Left ventricle myocardium superior (tissue), 1 donor: ENCODE measurements at places on chromosomes 6 and 20.
A peak's percentile ranks its signal among the peaks of the same experiment; 100 is the strongest.

GRCh38 chr20:24577271-24577909 is 108.0 kb downstream of the SYNDIG1 start:
- DNase-seq, result no peak

GRCh38 chr20:42093041-42093440 is 474.9 kb upstream of the CHD6 start:
- DNase-seq, result no peak

DNA sequence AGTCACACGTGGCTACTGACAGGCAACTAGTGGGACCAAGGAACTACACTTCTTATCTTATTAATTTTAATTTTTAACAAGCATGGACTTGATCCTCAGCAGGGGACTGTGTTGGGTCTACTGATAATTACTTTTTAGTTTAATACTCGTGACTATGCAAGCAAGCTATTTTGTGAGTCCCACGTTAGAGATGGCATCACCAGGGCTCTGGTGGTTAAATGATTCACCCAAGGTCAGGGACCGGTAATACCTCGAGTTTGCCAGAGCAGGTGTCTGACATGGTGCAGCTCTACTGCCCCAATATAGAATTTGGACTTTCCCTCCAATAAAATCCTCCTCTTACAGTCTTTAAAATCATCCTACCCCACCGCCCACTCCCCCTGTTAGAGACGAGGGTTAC is 98.6 kb upstream of the RIN2 start:
- DNase-seq, result no peak

DNA sequence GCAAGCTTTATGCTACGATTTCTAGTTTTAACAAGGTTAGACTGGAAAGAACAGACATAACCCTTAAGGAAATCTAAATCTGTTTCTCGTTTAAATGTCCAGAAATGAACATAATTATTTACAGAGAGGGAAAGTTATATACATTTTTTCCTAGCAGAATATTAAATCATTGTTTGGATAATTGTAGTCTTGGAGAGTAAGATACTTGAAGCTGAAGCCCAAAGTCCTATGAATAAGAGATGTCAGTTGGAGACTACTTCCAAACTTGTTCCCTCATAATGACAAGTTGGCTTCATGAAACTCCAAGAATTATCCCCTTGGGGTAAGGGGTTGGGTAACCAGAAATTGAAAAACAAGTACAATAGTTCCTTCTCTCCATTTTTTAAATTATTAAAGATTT is 911.1 kb upstream of the MAN1A1 start:
- DNase-seq, result no peak

GRCh38 chr6:10412461-10413261 is 2.2 kb downstream of the TFAP2A start:
- DNase-seq, result no peak

- DNase-seq, result no peak
Measured at GRCh38 chr20:17909869-17910321, 58.7 kb downstream of the SNX5 start.

DNA sequence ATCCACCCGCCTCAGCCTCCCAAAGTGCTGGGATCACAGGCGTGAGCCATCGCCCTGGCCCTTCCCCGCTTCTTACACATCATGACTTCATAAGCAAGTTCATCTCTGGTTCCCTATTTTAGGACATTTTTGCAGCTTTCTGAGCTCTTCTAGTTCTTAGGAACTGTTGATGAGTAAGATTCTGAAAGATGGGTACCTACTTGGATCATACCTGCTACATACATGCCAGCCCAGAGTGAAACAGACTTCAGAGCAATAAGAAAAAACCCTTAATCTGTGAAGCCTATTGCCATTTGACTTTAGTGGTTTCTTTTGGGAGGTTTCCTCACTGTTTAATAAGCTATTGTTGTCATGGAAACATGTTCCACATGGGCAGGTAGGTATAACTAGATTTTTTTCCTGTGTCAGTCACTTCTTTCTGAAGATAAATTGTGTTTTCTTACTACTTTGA is 27.9 kb upstream of the TMEM217 start:
- no peak for DNase-seq

DNA sequence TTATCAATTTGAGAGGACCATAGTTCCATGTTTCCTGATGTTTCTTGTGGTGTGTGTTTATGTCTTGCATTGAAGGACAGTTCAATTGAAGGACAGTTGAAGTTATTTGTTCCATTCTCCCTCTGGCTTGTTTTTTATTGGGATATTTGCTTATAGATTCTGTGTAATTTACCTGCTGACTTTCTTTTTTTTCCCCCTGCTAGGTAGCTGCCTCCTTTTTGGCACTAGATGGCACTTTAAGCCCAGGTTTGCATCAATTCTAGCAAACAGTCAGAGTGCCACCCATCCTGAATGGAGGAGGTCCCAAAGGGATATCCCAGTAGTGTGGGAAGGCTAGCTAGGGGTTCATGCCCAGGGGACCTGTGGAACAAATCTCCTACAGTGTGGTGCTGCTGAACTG is 78.1 kb downstream of the CFAP61 start:
- no peak for DNase-seq

DNA sequence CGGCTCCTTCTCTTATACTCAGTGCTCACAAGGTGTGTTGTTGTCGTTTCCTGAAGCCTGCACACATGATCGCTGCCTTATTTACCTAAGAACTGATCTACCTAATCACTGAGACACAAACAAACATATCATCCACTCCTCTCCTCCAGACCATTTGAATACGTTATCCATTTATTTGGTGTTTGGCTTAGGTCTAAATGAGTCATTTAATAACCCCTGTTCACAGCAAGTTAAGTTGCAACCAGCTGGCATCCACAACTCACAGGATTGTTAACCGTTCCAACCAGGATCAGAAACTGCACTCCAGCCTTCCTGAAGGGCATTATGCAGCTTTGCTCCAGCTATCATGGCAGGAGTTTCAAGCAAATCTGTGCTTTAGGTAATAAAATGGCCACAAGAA is 511.1 kb upstream of the MAP3K7 start:
- no peak for DNase-seq

DNA sequence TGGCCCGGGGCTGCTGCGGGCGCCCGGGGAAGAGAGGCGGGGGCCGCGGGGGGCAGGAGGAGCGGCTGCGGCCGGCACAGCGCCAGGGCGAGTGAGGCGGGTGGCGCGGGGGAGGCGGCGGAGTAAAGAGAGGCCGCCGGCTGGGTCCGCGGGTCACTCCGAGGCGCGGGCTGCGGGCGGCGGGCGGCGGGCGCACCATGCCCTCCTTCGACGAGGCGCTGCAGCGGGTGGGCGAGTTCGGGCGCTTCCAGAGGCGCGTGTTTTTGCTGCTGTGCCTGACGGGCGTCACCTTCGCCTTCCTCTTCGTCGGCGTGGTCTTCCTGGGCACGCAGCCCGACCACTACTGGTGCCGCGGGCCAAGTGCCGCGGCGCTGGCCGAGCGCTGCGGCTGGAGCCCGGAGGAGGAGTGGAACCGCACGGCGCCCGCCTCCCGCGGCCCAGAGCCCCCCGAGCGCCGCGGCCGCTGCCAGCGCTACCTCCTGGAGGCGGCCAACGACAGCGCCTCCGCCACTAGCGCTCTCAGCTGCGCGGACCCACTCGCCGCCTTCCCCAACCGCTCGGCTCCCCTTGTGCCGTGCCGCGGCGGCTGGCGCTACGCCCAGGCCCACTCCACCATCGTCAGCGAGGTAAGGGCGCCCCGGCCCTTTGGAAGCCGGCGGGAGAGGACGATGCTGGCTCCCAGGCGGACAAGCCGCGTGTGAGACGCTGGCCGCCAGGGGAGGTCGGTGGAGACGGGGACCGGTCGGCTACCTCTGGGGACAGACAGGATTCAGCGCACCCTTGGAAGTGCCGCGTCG is at the start of gene SLC22A3:
TSS of gene SLC22A3 (plus strand) at position 156 of the 797 bp plus-strand sequence. CDS start at position 198, 42 bp downstream.
- peak; percentile 70 for DNase-seq

DNA sequence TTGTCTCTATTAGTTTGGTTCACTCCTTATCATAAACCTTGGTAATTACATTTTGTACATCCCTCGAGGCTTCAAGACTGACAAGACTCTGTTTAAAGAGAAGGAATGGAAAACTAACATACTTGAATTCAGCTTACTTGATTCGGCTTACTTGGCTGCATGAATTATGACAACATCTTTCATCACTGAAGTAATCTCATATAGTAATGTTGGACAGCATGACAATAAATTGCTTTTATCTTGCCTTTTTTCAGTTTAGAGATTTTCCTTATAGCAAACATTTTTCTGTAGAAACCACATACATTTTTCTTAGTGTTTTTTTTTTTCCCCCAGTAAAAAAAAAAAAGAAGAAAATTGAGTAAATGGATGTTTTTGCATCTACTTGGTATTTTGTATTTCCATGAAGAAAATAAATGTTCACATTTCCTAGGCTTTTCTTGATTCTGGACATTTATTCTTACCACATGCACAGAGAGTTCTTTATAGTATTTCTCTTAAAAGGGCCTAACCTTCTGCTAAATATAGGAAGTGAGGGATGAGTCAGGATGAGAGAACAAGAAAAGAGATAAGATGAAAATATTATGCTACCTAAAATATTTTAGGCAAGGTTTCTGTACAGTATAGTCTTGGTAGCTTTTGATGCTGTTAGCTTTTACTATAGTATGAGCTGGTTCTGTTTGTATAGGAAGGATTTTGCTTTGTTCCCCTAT is 101.0 kb upstream of the HDGFL1 start:
- no peak for DNase-seq

DNA sequence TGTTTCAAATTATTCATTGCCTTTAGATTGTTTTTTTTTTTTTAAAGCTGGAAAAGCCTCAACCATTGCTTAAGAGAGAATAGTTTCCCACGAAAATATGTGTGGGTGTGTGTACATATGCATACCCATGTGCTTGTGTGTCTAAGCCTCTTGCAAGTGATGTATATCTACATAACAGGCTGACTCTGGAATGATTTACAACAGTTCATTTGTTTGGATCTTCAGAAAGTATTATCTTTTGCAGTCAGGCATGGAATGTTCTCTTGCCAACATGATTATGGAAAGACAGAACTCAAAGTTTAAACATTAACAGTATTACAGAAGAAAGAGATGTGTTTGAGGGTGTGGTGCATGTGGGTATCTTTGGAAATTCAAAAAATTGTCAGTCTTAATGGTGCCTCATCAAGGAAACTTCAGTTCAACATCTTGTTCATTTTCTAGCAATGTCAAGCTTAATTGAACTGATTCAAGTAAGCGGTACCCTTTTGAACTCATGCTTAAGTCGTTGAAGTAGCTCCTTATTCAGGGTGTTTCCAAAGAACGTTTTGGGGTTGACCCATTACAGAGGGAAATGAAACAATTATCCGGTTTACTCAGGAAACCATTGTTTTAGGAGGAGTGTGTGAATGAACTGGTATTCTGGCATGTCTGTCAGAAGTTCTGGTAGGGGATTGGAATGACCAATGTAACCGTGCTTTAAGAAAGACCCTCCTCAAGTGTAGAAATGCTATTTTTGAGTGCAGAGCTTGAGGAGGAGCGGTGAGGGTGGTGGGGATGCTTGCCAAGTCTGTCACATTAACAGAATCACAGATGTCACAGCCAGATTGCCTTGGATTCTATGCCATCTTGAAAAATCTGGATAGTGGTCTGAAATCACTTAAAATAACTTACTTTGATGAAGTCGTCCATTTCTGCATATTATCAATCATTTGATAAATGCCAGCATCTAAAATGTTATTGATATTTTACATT is 60.3 kb downstream of the ADGRG6 start:
- no peak for DNase-seq

DNA sequence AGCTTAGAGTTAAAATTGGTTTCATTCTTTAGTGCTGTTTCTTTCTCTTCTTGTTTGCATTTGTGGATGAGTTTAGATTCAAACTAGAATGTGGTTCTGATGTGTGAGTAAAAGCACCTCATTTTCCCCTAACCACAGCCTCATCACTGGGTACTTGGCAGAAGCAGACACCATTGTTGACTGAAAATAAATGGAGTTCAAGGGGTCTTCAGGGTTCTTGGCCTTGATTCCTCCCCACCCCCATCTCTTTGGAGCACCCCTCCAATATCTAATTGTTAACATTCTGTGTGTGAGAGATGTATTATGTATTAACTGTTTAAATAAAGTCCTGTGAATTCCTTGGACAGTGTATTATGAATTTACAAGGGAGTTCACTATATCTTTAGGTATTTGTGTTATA is 59.6 kb downstream of the JARID2 start:
- no peak for DNase-seq

GRCh38 chr20:40197691-40198090 is 491.3 kb downstream of the MAFB start:
- DNase-seq, result no peak

DNA sequence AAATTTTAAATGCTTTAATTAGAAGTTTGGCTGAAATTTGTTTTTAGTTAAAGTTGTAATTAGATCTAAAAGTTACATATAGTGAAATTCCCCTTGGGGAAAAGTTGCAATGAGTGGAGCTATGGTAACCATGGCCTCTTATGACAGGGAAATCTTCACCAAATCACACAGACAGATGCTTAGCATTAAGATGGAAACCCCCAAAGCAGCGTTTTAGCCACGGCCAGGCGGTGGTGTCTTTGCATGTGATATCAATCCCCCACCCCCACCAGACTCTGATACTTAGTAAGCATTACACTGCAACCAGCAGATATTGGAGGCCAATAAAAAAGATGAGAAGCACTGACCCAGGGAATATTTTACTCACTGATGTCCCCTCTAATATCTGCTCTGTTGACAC is 75.7 kb downstream of the REPS1 start:
- DNase-seq, result no peak

- no peak for DNase-seq
Measured at GRCh38 chr20:1868856-1869255, 26.4 kb upstream of the SIRPA start.

DNA sequence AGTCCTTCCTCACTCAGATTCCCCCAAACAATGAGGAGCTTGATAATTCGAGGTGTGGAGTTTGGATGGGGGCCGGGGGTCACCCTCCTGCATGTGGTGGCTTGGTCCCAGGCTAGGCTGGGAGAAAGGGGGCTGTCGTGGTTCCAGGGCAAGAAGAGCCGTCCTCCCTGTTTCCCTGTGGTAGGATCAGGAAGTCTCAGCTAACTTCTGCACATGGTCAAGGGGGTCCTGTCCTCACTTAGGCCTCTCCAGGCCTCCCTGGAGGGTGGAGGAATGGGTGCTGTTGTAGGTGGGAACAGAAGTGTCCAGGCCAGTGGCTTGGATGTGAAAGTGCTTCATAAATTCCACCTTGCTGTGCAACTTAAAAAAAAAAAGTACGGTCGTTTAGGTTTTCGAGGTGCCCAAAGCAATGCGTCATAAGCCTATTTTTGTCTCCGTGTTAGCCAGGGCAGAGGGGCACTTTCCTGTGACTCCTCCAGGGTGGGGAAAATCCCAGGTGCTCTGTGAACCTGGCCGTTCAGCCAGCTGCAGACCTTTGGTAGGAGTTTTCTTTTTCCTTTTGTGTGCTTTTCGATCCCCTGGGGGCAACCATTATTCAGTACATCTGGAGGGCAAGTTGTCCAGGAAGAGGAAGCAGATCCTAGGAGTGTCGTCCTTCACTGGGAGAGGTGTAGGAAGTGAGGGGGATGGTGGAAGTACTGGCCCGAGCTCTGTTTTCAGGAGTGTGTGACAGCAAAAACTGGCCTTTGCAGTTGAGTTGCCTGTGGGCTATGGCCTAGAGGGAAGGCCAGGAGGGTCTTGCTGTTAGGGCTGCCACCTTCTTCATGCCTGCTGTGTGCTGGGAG is 9.6 kb downstream of the IGF2R start:
- DNase-seq, result no peak

GRCh38 chr20:63123331-63123741 is 92.6 kb downstream of the YTHDF1 start:
- no peak for DNase-seq
